ENCODE measurements at places on chromosomes 3 and 15.

- no peak for DNase-seq
Observed at GRCh38 chr3:86954226-86954625, 36.7 kb downstream of the VGLL3 start.

DNA sequence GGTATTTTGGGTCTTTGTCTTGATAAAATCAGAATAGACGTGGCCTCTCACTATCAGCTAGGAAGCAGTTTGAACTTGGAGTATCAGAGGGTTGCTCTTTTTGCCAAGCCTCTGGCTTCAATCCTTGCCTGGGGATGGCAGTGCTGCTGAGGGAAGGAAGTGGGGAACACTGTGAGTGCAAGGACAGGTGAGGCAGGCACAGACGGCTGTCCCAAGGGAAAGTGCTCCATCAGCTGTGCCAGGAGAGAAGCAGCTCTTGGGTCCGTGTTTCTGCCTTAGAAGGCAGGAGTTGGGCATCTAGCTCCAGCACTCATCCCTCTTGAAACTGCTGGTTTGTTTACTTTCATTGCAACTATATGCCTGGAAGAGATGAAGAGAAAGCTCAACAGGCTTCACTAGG is 33.2 kb downstream of the PML start:
- no peak for DNase-seq

- no peak for DNase-seq
Observed at GRCh38 chr3:150733936-150734794, 28.8 kb downstream of the SIAH2 start.

GRCh38 chr3:32285891-32286290 is 47.4 kb downstream of the CMTM8 start:
- no peak for DNase-seq

DNA sequence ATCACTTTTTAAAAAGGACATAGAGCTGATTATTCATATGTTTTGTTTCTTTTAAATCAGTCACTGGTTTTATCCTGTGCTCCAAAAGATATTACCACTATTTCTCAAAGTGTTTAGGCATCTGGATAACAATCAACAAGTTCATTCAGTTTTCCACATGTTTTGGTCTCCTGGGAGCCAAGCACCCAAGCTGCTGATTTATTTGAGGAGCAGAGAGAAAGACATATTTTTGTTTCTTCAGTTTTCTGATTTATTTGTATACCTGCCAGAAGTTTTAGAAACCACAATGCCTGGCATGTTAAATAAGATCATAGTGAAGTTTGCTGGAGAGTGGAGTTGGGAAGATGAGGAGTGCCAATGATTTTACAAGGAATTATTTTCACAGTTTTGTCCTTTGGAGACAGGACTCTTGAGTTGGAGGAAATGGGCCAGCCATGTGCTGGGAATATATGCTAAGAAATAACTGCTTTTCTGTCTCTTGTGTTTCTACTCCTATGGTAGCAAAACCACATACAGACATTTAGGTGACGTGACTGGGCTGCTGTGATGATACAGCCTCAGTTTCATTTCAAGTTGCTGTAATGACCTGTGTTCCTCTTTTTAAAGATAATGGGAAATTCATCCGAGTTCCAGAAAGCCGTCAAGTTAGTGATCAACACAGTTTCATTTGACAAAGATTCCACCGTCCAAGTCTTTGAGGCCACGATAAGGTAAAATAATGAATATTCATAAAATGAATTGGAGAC is 11.7 kb downstream of the EDEM1 start:
- DNase-seq = peak; percentile 61
